ENCODE measurements at places on chromosomes 2 and 18.

GRCh38 chr2:144111437-144111836 is 408.5 kb downstream of the ZEB2 start:
- no peak for DNase-seq
- no peak overlapping the region for H3K4me3 ChIP-seq
- no peak overlapping the region for H3K27ac ChIP-seq
- no peaks in the 10 kb centered on the region for H3K4me1 ChIP-seq
- H3K36me3 ChIP-seq: no peaks in the 10 kb centered on the region

DNA sequence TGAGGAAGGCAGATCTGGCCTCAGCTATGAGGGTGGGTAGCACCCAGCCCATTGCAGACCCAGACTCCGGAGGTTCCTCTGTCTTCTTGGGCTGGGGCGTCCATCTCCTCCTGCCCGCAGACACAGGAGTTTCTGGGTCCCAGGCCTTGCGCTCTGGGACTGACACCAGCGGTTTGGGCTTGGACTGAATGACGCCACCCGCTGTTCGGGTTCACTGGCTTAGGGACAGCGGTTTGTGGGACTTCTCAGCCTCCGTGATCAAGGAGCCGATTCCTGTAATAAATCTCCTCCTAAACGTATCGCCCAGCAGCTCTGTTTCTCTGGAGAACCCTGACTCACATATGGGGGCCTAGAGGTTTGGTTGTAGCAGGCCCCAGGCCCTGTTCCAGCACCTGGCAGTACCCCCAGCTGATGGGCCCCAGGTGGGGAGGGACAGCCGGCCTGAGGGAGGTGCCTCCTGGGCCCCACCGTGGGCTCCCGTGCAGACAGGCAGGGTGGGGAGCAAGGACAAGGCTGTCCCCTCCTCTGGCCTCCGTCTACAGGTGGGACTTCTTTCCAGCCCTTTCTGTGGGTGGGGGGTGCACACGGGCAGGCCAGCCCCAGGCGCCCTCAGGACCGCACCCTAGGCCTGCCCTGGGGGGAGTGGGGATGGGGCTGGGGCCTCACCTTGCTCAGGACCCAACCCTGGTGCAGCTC is 4.5 kb upstream of the AQP12A start:
- no peak overlapping the region for H3K27ac ChIP-seq
- no peak for DNase-seq
- H3K36me3 ChIP-seq: no peaks in the 10 kb centered on the region
- H3K4me3 ChIP-seq: no peak overlapping the region
- H3K27me3 ChIP-seq: peaks cover 3% of the 10 kb centered on the region
- peaks cover 13% of the 10 kb centered on the region for H3K4me1 ChIP-seq

- DNase-seq: no peak
- H3K4me3 ChIP-seq: no peak overlapping the region
- H3K36me3 ChIP-seq: no peaks in the 10 kb centered on the region
- H3K27me3 ChIP-seq: peaks cover 18% of the 10 kb centered on the region
- no peaks in the 10 kb centered on the region for H3K4me1 ChIP-seq
These were observed 212.7 kb downstream of the DYSF start for GRCh38 chr2:71666094-71666474.

- no peak overlapping the region for H3K4me3 ChIP-seq
- H3K4me1 ChIP-seq: no peaks in the 10 kb centered on the region
- H3K27ac ChIP-seq: no peak overlapping the region
- no peak for DNase-seq
These were observed 135.1 kb upstream of the SMAD2 start for GRCh38 chr18:48065601-48065995.

DNA sequence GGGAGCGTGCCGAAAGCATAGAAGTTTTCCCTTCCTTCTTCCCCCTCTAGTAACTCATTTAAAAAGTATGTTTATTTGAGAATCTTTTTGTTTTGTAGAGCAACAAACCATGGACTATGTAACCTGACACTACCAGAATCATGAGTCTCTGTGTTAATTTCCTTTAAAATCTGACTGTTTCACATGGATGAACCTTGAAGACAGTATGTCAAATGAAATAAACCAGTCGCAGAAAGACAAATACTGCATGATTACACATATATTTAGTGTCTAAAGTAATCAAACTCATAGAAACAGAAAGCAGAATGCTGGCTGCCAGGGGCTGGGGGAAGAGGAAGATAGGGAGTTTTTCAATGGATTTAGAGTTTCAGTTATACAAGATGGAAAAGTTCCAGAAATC is 32.3 kb downstream of the PTPN2 start:
- H3K27me3 ChIP-seq: no peaks in the 10 kb centered on the region
- H3K27ac ChIP-seq: no peak overlapping the region
- H3K4me1 ChIP-seq: no peaks in the 10 kb centered on the region
- no peak for DNase-seq

GRCh38 chr2:145771525-145771924 is 1251.6 kb upstream of the ZEB2 start:
- no peak overlapping the region for H3K27ac ChIP-seq
- no peak for DNase-seq
- no peaks in the 10 kb centered on the region for H3K36me3 ChIP-seq
- H3K27me3 ChIP-seq: no peaks in the 10 kb centered on the region
- no peaks in the 10 kb centered on the region for H3K4me1 ChIP-seq
- H3K4me3 ChIP-seq: no peak overlapping the region

DNA sequence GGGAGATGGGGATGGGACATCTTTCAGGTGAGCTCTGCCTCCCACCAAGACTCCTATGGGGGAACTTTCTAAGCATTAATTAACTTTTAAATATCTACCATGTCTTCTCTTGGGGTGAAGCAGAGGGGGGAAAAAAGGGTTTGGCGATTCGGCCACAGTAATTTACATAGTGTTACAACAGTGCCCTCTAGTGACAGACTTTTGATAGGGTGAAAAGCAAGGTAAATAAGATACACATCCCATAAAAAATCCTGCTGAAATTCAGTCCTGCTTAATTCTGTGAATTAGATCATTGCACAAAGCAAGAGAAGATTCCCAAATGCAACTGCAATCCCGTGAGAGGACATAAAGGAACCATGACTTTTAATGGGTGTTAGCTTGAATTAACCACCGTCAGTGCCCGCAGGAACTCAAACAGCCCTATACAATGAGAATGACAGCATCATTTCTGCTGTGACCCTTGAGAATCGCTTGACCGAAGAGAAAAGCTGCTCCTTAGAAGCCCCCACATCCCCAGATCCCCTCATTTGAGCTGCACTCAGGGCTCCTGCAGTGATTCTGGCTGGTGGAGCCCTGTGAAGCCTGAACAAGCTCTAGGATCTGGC is 32.8 kb downstream of the FAM124B start:
- H3K27ac ChIP-seq: no peak overlapping the region
- peaks cover 6% of the 10 kb centered on the region for H3K27me3 ChIP-seq
- H3K36me3 ChIP-seq: no peaks in the 10 kb centered on the region

DNA sequence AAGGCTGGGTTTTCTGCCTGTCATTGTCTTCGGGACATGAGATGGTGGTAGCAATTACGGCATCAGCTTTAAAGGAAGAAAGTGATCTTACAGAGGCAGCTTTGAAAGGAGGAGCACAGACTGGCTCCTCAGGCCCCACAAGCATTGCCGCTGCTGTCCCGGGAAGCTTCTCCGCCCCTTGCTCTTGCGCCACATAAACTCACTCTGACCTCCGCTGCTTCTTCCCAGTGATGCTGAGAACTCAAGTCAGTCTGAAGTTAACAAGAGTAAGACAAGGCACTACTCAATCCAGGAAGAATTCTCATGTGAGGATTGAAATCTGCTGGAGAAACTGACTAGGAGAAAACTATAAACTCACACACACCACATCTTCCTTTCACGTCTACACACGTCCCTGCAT is 112.4 kb upstream of the RIOK3 start:
- no peaks in the 10 kb centered on the region for H3K27me3 ChIP-seq
- H3K27ac ChIP-seq: no peak overlapping the region
- H3K4me1 ChIP-seq: no peaks in the 10 kb centered on the region
- DNase-seq: no peak
- H3K4me3 ChIP-seq: no peak overlapping the region

GRCh38 chr2:186617148-186617547 is 27.3 kb downstream of the ITGAV start:
- H3K27me3 ChIP-seq: no peaks in the 10 kb centered on the region
- no peak overlapping the region for H3K4me3 ChIP-seq

- H3K4me1 ChIP-seq: peaks cover 5% of the 10 kb centered on the region
- peaks cover 7% of the 10 kb centered on the region for H3K27me3 ChIP-seq
- H3K36me3 ChIP-seq: no peaks in the 10 kb centered on the region
- H3K4me3 ChIP-seq: no peak overlapping the region
- no peak overlapping the region for H3K27ac ChIP-seq
These were observed 36.3 kb downstream of the ACVR1C start for GRCh38 chr2:157592374-157592773.

DNA sequence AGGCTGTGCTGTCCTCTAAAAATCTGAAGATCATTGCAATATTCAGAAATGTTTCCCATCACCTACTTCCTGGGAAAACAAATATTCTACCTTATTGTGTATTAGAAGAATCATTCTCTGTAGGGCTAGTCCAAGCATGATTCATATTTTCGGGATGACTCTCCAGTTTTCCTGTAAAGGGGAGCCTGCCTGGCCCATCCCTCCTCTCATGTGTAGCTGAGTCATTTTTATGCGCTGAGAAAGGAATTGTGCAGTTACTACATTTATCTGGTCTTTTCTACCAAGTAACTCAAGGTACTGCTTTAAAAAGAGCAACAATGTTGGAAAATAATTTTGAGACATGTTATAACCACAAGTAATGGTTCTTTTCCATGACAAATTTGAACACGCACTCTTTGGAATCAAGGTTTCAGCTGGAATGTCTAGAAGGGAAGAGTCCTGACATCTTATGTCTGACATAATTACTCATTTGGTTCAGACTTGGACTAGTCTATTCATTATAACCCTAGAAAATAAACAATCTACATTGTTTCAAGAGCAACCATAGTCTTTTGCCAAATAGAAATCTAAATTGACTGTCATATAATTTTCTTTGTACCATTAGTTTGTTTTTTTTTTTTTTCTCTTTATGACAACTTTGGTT is 6.6 kb downstream of the DSG3 start:
- H3K4me3 ChIP-seq: no peak overlapping the region
- DNase-seq: no peak
- H3K27ac ChIP-seq: no peak overlapping the region
- no peaks in the 10 kb centered on the region for H3K36me3 ChIP-seq
- H3K27me3 ChIP-seq: no peaks in the 10 kb centered on the region
- H3K4me1 ChIP-seq: no peaks in the 10 kb centered on the region

DNA sequence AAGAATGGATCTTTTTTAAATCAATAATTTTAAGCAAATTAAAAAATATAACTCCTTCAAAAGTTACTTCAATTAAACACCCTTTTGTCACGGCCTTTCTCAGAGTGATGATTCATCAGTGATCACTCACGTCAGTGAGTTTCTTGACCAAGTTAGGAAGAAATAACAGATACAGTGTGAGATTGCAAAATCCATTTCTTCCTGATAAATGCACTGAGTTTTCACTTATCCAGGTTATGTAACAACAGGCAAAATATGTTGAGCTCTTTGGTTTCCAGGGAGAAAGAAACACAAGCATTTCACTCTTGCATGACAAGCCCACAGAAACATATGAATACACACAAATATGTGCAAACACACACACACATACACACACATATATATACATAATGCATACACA is 195.9 kb upstream of the CYRIA start:
- no peaks in the 10 kb centered on the region for H3K4me1 ChIP-seq
- no peak overlapping the region for H3K27ac ChIP-seq
- no peak for DNase-seq
- no peak overlapping the region for H3K4me3 ChIP-seq
- no peaks in the 10 kb centered on the region for H3K36me3 ChIP-seq

DNA sequence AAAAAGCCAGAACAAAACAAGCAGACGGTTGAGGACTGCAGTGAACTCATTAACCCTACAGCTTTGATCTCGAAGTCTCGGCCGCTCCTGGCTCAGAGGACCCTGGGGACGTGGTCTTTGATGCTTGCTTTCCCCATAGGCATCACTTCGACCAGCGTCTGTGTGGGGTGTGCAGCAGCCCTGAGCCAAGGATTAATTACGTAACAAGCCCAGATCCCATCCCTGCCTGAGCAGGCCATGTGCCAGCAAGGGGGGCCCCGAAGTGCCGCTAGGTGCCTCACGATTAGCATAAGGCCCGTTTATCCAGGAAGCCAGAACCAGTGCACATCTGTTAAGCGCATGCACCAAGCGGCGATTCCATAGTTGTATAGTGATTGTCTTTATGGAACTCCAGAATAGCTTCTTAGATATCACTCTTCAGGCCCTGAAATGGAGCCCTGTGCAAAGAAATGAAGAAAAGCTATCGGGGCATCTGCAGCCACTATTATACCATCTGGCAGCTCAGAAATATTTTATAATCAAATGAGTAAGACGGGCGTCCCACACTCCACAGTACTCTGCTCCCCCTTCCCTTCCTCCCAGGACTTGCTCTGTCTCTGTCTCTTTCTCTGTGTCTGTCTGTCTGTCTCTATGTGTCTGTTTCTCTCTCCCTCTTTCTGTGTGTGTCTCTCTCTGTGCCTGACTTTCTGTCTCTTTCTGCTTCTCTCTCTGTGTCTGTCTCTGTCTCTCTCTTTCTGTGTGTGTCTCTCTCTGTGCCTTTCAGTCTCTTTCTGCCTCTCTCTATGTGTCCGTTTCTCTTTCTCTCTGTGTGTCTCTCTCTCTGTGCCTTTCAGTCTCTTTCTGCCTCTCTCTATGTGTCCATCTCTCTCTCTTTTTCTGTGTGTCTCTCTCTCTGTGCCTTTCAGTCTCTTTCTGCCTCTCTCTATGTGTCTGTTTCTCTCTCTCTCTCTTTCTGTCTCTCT is 41.7 kb downstream of the HPCAL1 start:
- peaks cover 22% of the 10 kb centered on the region for H3K4me1 ChIP-seq
- H3K27ac ChIP-seq: no peak overlapping the region
- no peak for DNase-seq
- H3K36me3 ChIP-seq: peaks cover 13% of the 10 kb centered on the region
- H3K27me3 ChIP-seq: no peaks in the 10 kb centered on the region

- DNase-seq: no peak
- H3K36me3 ChIP-seq: no peaks in the 10 kb centered on the region
- no peak overlapping the region for H3K4me3 ChIP-seq
- no peaks in the 10 kb centered on the region for H3K27me3 ChIP-seq
- no peaks in the 10 kb centered on the region for H3K4me1 ChIP-seq
These were observed 366.7 kb upstream of the SPHKAP start for GRCh38 chr2:228548230-228548629.

DNA sequence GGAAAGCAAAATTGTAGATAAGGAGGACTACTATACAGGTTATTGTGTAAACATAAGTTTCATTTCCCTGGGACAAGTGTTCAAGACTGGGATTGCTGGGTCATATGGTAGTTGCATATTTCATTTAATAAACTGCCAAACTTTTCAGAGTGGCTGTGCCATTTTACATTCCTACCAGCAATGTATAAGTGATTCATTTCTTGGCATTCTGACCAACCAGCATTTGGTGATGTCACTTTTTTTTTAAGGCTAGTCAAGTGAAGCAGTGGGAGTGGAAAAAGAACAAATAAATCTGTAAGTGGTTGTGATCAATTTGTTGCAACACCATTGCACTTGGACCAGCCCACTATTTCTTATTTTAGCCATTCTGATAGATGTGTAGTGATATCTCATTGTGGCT is 5.2 kb upstream of the CHCHD5 start:
- no peak for DNase-seq
- H3K27me3 ChIP-seq: no peaks in the 10 kb centered on the region
- H3K4me3 ChIP-seq: no peak overlapping the region
- H3K36me3 ChIP-seq: peaks cover 8% of the 10 kb centered on the region
- H3K27ac ChIP-seq: no peak overlapping the region
- peaks cover 13% of the 10 kb centered on the region for H3K4me1 ChIP-seq

GRCh38 chr2:52423111-52423510 is 1344.5 kb upstream of the CHAC2 start:
- H3K27ac ChIP-seq: no peak overlapping the region
- no peak for DNase-seq
- no peaks in the 10 kb centered on the region for H3K36me3 ChIP-seq
- H3K27me3 ChIP-seq: no peaks in the 10 kb centered on the region
- H3K4me1 ChIP-seq: no peaks in the 10 kb centered on the region
